ENCODE measurements at places on chromosomes 16 and 17.
A peak's percentile ranks its signal among the peaks of the same experiment; 100 is the strongest.

DNA sequence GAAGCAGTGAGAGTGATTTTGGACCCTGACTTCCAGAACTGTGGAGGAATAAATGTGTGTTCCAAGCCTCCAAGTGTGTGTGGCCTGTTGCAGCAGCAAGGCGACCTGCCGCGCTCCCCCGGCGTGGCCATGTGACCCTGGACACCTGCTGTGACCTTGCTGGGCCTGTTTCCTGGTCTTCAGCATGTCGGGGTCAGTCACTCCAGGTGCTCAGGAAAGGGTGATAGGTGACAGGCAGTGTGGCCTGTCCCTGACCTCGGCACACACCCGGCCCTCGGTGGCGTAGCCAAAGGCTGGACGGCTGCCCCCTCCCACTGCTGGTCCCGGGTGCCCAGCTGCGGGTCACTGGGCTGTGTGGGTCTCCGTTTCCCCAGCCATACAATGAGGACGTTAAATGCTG lies 31.8 kb upstream of the ZNF469 start:
- peaks cover 9% of the 10 kb centered on the region for H3K4me1 ChIP-seq
- no peaks in the 10 kb centered on the region for H3K27me3 ChIP-seq
- no peak overlapping the region for H3K4me3 ChIP-seq
- H3K27ac ChIP-seq, result no peak overlapping the region
- no peaks in the 10 kb centered on the region for H3K36me3 ChIP-seq
- DNase-seq, result no peak

GRCh38 chr17:17351356-17351891 lies 48.3 kb downstream of the NT5M start:
- H3K27ac ChIP-seq, result no peak overlapping the region
- no peak for DNase-seq
- H3K4me1 ChIP-seq, result peaks cover 8% of the 10 kb centered on the region
- H3K36me3 ChIP-seq, result no peaks in the 10 kb centered on the region
- H3K27me3 ChIP-seq, result no peaks in the 10 kb centered on the region

DNA sequence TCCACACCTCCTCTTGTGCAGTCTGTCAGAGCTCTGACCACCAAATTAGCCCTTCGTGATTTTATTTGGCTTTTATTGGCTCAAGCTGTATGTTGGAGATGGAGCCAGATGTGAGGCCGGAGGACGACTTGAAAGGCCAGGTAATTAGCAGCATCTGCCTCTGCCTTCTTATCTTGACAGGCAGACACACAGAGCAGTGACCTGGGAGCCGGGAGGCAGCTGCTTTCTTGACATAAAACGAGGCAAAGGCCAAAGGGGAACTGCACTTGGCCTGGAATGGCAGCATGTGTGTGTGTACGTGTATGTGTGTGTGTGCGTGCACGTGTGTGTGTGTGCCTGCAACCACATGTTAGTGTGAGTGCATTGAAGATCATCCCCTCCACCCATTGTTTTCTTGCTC lies 56.9 kb upstream of the BRD7 start:
- no peak for DNase-seq
- H3K27me3 ChIP-seq, result peaks cover 2% of the 10 kb centered on the region
- H3K36me3 ChIP-seq, result no peaks in the 10 kb centered on the region
- no peaks in the 10 kb centered on the region for H3K4me1 ChIP-seq
- H3K27ac ChIP-seq, result no peak overlapping the region
- H3K4me3 ChIP-seq, result no peak overlapping the region

GRCh38 chr16:79687249-79688130 lies 87.0 kb upstream of the MAF start:
- H3K4me3 ChIP-seq, result no peak overlapping the region
- DNase-seq, result no peak
- no peaks in the 10 kb centered on the region for H3K27me3 ChIP-seq
- H3K27ac ChIP-seq, result no peak overlapping the region

DNA sequence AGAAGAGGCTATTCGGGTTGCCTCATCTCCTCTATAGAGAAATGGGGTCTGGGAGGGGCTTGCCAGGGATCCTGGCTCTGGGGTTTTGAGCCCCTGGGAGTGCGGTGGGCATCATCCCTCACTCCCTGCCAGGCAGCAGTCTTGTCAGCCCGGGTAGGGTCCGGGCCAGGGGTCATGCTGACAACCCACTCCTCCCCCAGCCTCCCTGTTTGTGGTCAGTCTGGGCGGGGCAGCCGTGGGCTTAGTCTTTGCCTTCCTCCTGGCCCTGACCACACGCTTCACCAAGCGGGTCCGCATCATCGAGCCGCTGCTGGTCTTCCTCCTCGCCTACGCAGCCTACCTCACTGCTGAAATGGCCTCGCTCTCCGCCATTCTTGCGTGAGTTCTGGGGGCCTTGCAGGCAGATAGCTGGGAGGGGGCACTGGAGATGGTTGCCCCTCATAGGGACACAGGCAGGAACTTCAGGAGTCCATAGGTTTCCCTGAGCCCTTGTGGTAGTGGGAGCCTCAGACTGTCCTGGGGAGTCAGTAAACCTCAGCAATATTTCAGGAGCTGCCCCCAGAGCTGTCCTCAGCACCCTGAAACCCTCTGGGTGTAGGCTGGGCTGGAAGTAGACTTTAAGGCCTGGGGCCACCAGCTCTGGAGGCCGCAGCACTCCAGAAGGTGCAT lies 6.9 kb downstream of the SLC9A5 start:
- DNase-seq, result no peak
- no peak overlapping the region for H3K27ac ChIP-seq
- H3K4me1 ChIP-seq, result no peaks in the 10 kb centered on the region

GRCh38 chr16:49699841-49700175 lies 156.1 kb downstream of the ZNF423 start:
- H3K27ac ChIP-seq, result no peak overlapping the region
- H3K27me3 ChIP-seq, result peaks cover 17% of the 10 kb centered on the region
- no peak for DNase-seq
- no peak overlapping the region for H3K4me3 ChIP-seq
- H3K36me3 ChIP-seq, result no peaks in the 10 kb centered on the region

DNA sequence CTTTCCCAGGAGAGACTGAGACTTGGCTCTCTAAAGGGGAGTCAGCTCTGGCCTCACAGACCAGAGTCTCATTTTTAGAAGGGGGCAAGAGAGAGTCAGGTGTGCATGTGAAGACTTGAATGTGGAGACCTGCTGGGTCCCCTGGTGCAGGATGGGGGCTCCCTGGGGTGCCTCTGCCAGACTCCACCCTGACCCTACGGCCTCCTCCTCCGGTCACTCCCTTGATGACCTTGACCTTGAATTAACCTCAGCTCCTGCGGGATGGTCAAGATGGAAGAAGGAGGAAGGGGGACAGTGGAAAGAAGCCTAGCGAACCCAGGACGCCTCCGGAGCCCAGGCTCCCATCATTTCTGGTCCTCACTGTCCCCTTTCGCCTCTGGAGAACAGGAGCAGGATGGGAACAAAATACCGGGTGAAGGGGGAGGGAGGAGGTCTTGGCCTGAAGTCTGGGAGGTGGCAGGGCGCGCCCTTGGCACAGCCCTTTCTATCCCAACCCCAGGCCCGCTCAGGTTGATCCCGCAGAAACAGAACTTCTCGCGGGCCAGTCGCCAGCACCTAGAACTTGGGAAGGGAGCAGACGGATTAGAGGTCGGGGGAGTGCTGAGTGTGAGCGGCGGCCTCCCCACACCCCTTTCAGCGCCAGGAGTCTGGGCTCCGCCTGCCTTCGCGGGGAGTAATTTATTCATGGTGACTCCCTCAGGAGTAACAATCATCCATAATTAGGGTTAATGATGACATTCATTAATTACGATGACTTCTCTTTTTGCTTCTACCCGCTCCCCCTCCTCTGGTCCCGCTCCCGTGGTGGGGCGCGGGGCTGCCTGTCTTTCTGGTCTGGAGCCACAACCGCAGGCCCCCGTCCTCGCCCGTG lies 1.6 kb downstream of the STAC2 start:
- no peak for DNase-seq
- H3K4me1 ChIP-seq, result peaks cover 7% of the 10 kb centered on the region
- peaks cover 39% of the 10 kb centered on the region for H3K27me3 ChIP-seq
- no peak overlapping the region for H3K4me3 ChIP-seq
- no peak overlapping the region for H3K27ac ChIP-seq

DNA sequence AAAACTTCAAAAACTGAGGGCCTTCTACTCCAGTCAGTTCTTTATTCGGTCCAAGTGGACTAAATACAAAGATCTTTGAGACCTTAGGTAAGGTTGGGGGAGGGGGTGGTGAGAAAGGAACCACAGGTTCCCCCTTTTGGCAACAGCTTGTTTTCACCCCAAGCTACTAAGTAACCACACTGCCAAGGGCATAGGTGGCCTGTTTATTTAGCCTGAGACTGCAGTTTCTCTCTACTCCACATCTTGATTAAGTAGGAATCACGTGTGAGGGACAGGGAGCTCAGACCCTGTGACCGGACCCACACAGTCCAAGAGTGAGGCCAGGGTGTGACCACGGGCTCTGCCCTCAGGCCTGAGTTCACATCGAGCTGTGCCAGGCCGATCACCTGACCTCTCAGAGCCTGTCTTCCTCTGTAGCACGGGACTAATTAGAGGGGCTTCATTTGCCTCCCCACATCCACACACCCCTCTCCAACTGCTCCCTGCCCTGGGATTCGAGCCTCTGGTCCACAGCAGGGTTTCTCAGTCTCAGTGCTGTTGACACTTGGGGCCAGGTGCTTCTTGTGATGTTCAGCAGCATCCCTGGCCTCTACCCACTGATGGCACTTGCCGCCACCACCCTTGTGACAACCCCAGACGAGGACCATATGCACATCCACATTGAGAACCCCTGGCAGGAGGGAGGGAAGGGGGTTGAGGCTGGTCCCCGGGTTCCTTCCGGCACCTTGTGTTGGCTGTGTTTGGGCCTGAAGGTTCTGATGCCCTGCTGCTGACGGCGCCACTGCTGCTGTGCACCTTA lies 17.8 kb downstream of the ST6GALNAC2 start:
- peaks cover 34% of the 10 kb centered on the region for H3K36me3 ChIP-seq
- H3K27ac ChIP-seq, result no peak overlapping the region
- H3K27me3 ChIP-seq, result no peaks in the 10 kb centered on the region
- DNase-seq, result no peak

- DNase-seq, result no peak
- H3K27me3 ChIP-seq, result peaks cover 2% of the 10 kb centered on the region
- peaks cover 16% of the 10 kb centered on the region for H3K4me1 ChIP-seq
- no peak overlapping the region for H3K4me3 ChIP-seq
Observed at GRCh38 chr17:75417054-75417580, 11.6 kb upstream of the GRB2 start.

GRCh38 chr17:41660221-41660711 lies 28.4 kb upstream of the EIF1 start:
- H3K27me3 ChIP-seq, result peaks cover 12% of the 10 kb centered on the region
- H3K27ac ChIP-seq, result no peak overlapping the region

- no peak overlapping the region for H3K27ac ChIP-seq
- H3K27me3 ChIP-seq, result peaks cover 5% of the 10 kb centered on the region
- peaks cover 11% of the 10 kb centered on the region for H3K4me1 ChIP-seq
- DNase-seq, result no peak
Observed at GRCh38 chr16:83954577-83955016, 1.6 kb downstream of the OSGIN1 start.

DNA sequence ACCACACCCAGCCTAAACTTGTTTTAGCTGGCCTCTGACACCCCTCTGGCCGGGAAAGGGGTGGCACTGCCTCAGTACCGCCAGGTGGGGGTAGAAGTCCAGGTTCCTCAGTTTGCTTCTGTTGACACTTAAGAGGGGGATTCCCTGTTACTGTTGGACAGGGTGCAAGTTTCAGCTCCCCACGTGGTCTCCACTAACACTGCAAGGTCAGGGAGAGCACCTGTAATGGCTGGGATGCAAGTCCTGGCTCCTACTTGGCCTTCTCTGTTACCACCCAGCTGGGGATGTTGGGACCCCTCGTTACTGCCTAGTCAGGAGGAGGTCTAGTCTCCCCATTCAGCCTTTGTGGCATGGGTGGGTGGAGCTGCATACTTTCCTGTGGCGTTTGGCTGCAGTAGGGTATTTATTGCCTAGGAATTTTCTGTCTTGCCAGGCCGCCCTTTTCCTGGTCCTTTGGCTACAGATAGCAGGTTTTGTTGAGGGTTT lies 10.6 kb upstream of the MFAP4 start:
- H3K36me3 ChIP-seq, result no peaks in the 10 kb centered on the region
- no peak overlapping the region for H3K4me3 ChIP-seq
- no peak for DNase-seq
- peaks cover 26% of the 10 kb centered on the region for H3K27me3 ChIP-seq
- H3K4me1 ChIP-seq, result peaks cover 2% of the 10 kb centered on the region

GRCh38 chr17:82440469-82440981 lies 10.0 kb downstream of the CYBC1 start:
- H3K27ac ChIP-seq, result no peak overlapping the region
- H3K36me3 ChIP-seq, result peaks cover 24% of the 10 kb centered on the region
- H3K4me1 ChIP-seq, result peaks cover 4% of the 10 kb centered on the region
- H3K27me3 ChIP-seq, result no peaks in the 10 kb centered on the region
- no peak for DNase-seq
- H3K4me3 ChIP-seq, result no peak overlapping the region

- peak overlapping the region; percentile 9 for H3K27ac ChIP-seq
- H3K36me3 ChIP-seq, result peaks cover 60% of the 10 kb centered on the region
- peaks cover 8% of the 10 kb centered on the region for H3K4me1 ChIP-seq
- no peak overlapping the region for H3K4me3 ChIP-seq
- DNase-seq, result no peak
Observed at GRCh38 chr17:80284631-80285030, 24.0 kb downstream of the RNF213 start.

GRCh38 chr16:70646260-70647241 lies at the start of gene IL34:
Gene IL34, plus strand, starts transcription at chr16:70646559. Its CDS starts 389 bp downstream, at chr16:70646948.
- H3K4me1 ChIP-seq, result no peaks in the 10 kb centered on the region
- DNase-seq, result no peak
- no peak within 1 kb of the TSS for H3K4me3 ChIP-seq
- H3K36me3 ChIP-seq, result no peaks in the 10 kb centered on the region

GRCh38 chr17:37118366-37119137 lies 169.8 kb downstream of the AATF start:
- H3K36me3 ChIP-seq, result peaks cover 24% of the 10 kb centered on the region
- H3K27me3 ChIP-seq, result no peaks in the 10 kb centered on the region
- H3K27ac ChIP-seq, result no peak overlapping the region
- DNase-seq, result no peak

- no peaks in the 10 kb centered on the region for H3K36me3 ChIP-seq
- H3K4me1 ChIP-seq, result no peaks in the 10 kb centered on the region
- H3K27ac ChIP-seq, result no peak overlapping the region
Observed at GRCh38 chr17:49031965-49032928, 35.1 kb downstream of the IGF2BP1 start.

- H3K27ac ChIP-seq, result no peak overlapping the region
- H3K4me3 ChIP-seq, result no peak overlapping the region
- H3K27me3 ChIP-seq, result no peaks in the 10 kb centered on the region
- no peak for DNase-seq
Observed at GRCh38 chr16:4994719-4995434, 36.7 kb downstream of the SEC14L5 start.

- H3K4me3 ChIP-seq, result no peak overlapping the region
- no peaks in the 10 kb centered on the region for H3K4me1 ChIP-seq
- no peak overlapping the region for H3K27ac ChIP-seq
- H3K27me3 ChIP-seq, result peaks cover 9% of the 10 kb centered on the region
- H3K36me3 ChIP-seq, result no peaks in the 10 kb centered on the region
Observed at GRCh38 chr17:34895383-34895782, 65.9 kb downstream of the CCT6B start.

Measured in activated CD8-positive, alpha-beta T cell treated with anti-CD3 and anti-CD28 coated beads, Interleukin-2, amount 10 ng/mL, durations not matched to agents 7 days and 5 days (primary cell).